ENCODE measurements at places on chromosomes 2 and 18.

GRCh38 chr18:48928787-48929186 lies 22.0 kb downstream of the SMAD7 start:
- peak; percentile 55 for DNase-seq

DNA sequence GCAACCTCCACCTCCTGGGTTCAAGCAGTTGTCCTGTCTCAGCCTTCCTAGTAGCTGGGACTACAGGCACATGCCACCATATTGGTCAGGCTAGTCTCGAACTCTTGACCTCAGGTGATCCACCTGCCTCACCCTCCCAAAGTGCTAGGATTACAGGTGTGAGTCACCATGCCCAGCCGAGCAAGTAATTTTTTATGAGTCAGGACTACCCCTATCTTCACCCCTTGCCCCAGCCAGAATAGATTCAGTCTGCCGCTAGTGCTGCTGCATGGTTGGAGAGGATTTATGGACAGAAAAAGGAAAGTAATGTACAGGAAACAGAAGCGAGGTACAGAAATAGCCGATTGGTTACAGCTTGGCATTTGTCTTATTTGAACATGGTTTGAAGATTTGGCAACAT lies 48.9 kb downstream of the BMPR2 start:
- DNase-seq = no peak

- peak; percentile 59 for DNase-seq
Observed at GRCh38 chr2:48496849-48497248, 33.1 kb upstream of the STON1 start.

GRCh38 chr2:23677836-23678235 lies 249.1 kb downstream of the ATAD2B start:
- no peak for DNase-seq

DNA sequence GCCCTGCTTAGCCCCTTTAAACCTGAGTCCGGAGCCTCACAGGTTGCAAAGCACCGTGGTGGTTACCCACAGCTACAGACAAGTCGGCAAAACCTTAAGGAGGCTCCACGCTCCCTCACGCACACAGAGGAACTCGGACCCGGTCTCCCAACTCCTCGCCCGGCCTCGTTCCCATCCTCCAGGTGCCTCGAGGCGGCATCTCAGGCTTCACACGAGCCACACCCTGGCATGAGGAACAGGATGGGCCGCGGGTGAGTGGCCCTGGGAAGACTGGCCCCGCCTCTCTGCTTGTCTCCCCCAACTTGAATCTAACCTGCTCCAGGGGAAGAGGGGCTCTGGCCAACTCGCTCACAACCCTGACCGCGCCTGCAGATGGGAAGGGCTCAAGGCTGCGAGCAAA lies 97.4 kb downstream of the EIPR1 start:
- no peak for DNase-seq

GRCh38 chr2:5482929-5483331 lies 209.3 kb upstream of the SOX11 start:
- no peak for DNase-seq

DNA sequence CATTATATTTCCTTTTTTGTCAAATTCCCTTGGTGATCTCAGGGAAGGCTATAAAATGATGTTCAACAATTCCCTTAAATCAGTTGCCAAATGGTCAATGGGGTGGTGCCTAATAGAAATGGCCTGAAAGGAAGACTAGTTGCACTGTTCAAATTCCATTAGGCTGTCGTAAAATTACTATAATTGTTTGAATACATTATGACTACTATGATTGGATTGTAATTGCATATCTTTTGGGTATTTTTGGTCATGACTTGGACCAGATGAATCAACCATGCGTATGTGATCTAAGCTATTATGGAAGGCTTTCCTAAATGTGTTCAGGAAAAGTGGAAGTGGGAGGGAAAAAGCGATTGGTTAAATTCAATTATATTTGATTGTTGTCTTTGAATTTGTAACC lies 41.3 kb upstream of the KCNE4 start:
- peak; percentile 72 for DNase-seq
